Right cardiac atrium (tissue), 5 donors: ENCODE measurements at places on chromosomes 11 and 22. TPM values are rescaled to one million over a fixed set of nuclear protein-coding genes. Genes with fewer than 3 reads are reported as not detected.

CRYBA4 gene
- not detected for polyA plus RNA-seq

SAA1 gene
- polyA plus RNA-seq, result 106 TPM

CEND1 gene
- polyA plus RNA-seq, result 0.59 TPM

BTG4 gene
- polyA plus RNA-seq, result not detected

FOLR1 gene
- 0.18 TPM for polyA plus RNA-seq
